Upper lobe of left lung (tissue), 6 donors: ENCODE measurements at places on chromosomes 3 and 15.
A peak's percentile ranks its signal among the peaks of the same experiment; 100 is the strongest.

GRCh38 chr3:149603126-149604074 lies 54.4 kb downstream of the WWTR1 start:
- DNase-seq: no peak

DNA sequence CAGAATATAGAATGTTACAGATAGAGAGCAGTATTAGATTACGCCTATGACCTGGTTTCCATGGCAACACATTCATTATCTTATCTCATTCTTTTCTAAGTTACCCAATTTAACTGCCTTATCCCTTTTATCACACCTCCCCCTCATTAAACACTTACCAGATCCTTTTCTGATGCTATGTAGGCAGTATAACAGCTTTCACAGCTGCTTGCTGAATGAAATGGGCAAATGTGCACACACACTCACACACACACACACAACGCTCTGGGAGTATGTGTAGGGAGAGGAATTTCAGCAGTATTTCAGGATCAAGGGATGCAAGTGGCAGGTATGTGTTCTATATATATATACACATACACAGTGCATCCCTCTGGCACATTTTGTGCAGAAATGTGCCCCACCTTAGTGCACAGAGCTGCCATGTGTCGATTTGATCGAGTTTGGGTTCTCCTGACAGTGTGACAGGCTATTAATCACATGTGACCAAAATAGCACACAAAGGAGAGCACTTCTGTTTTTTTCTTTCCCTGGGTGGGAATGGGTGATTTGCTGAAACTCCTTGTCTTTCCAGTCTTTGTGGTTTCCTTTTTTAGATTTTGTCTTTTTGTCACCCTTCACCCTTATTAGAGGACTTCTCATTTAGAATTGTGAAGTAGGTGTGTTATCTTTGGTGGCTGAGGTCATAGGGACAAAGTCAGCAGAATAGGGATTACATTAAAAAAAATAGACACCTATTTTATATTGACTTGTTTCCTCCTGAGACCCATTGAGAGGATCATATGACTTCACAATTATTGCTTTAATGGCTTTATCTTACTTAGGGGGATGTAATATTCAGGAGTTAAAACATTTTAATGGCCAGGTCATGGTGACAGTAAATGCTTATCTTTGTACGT lies 553.7 kb downstream of the PDCD6IP start:
- DNase-seq: no peak

DNA sequence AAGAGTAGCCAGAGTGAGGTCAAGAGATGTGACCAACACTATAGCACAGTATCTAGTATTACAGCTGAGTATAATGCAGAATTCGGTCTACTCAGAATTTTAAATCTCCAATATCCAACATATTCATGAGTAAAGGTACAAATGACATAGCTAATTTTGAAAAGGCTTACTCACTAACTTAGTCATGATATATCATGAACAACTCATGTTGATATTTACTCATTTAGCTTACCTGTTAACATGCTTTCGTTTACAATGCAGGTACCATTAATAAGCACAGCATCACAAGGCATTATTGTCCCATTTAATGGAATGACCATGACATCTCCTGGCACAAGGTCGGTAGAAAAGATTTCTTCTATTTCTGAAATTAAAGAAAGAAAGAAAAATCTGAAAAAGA lies 36.9 kb downstream of the ATP13A3 start:
- DNase-seq: no peak

DNA sequence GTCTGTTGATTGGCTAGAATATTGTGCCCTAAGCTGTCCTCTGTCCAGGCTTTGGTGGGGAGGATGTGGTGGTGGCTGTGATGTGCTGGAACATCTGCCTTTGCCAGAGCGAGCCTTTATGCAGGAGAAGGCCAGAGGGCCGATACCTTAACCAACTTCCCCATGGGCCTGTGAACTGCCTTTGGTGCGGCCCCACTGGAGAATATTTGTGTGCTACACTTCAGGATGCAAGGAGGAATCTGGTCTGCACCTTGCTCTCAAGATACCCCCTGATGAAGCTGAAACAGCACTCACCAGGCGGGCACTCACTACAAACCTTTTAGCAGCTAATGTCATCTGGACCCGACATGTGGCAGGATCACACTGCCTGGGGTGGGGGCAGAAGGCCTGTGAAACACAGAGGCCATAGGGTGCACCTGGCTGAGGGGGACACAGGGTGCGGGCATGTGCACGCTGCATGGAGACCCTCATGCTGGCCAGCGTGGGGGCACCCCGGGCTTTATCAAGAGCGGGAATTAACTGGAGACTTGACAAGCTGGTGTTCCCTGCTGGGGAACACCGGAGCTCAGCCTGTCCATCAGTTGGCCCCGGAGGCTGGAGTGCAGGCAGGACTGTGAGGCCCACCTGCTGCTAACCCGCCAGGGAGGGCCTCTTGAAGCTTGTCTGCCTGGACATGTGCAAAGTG lies 16.4 kb downstream of the PRR23E start:
- DNase-seq: peak; percentile 48

- DNase-seq: no peak
These were observed 8.4 kb upstream of the HRH1 start for GRCh38 chr3:11145888-11146287.

DNA sequence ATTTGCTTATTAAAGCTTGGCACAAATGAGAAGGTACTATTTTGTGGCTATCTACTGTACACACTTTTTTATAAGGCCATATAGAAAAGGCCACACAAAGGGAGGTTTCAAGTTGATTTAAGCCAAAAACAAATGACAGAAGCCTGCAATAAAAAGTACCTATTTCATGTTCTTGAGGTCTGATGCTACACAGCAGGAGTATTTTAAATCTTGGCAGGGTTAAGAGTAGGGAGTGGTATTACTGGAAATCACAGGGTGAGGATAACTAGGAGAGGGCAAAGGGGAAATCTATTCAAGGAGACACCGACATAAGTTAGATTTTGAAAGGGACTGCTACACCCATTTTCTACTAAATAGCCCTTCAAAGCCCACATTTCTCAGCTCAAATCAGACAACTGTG lies 146.2 kb downstream of the GREM1 start:
- DNase-seq: no peak

- DNase-seq: no peak
These were observed 18.2 kb upstream of the B4GALT4 start for GRCh38 chr3:119258915-119259314.

- no peak for DNase-seq
These were observed 535.7 kb downstream of the FOXP1 start for GRCh38 chr3:71047616-71048531.

DNA sequence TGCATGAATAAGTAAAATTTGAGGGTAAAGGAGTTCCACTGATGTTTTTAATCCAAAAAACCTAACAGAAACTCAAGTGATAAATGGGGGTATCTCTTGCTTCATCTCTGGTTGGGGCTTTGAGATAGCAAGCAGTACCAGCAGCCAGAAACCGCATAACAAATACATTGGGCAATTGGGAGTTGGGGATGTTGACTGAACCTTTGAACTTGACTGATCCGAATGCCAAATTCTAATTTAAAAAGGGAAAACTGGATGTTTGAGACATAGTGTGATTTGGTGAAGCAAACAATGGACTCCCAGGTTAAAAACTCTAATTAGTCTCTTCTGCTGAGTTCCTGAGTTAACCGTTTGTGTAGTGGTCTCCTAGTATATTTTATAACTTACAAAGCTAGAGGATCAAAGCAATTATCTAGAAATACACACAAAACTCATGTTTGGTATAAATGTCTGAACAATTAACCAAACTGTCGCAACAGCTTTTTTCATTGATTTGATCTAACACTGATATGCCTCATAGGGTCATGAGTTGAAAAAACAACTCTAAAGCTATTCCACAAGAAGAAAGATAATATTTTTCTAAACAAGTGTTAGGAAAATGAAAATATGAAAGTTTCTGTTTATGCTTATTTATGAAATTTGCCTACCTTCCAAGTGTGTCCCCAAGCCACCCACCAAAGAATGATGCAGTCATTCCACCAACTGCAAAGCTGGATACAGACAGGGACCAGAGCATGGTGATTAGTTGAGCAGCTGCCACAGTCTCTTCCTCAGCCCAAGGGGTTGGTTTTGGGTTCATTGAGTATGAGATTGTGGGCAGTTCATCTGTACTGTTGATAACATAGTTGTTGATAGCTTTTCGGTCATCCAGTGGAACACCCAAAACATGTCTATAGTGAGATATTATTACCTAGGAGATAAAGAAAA lies 12.4 kb downstream of the SLC2A2 start:
- no peak for DNase-seq

- no peak for DNase-seq
These were observed 46.8 kb downstream of the PCCB start for GRCh38 chr3:136296960-136297359.

DNA sequence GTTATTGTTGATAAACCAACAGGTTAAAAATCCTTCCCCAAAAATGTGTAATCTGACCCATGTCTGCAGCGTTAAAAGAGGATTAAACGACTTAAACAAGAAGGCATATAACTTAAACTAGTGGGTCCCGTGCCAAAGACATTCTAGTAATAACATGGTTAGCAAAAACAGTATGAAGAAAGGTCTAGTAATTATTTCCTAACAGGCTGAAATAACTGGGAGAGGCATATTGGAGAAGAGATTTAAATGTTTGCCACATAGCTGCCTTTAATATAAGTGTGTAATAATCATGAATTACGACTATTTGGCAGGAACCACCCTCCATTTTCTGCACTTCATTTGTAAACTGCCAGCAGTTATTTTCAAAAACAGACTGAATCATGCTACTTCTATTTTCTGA lies 67.7 kb upstream of the CSPG5 start:
- DNase-seq: no peak

DNA sequence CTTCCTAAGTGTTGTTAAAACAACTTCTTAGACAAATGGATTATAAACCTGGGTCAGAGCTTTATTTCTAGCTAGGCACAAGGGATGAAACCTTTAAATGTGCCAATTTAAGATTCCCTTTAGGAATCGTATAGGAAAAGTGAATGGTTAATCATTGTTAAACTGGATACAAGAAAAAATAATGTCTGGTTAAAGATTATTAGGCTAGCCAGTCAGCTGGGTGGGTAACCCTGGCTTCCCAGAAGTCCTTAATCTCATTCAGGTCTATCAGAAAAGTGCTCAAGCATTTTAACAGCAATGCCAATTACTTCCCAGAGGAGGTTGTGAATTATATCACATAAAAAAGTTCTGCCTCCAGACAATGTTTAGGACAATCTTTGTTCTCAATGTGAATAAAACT lies 37.6 kb downstream of the NANOGP8 start:
- DNase-seq: no peak

DNA sequence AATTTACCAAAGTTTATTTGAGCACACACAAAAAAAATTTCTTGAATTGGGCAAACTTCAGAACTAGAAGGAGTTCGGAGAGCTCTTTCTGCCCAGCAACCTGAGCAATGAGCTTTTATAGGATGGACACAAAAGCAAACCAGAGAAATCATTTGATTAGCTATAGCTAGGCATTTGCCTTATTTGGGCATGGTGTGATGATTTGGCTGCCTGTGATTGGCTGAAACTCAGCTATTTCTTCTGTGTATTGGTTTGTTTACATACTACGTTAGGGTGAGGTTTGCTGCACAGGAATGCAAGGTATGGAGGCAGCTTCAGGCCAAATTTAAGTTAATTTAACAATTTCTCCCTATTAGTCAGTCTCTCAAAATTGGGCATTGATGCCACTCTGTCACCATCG lies 65.1 kb downstream of the NEK11 start:
- DNase-seq: no peak

- DNase-seq: no peak
These were observed 455.4 kb upstream of the TBL1XR1 start for GRCh38 chr3:177652556-177653291.

DNA sequence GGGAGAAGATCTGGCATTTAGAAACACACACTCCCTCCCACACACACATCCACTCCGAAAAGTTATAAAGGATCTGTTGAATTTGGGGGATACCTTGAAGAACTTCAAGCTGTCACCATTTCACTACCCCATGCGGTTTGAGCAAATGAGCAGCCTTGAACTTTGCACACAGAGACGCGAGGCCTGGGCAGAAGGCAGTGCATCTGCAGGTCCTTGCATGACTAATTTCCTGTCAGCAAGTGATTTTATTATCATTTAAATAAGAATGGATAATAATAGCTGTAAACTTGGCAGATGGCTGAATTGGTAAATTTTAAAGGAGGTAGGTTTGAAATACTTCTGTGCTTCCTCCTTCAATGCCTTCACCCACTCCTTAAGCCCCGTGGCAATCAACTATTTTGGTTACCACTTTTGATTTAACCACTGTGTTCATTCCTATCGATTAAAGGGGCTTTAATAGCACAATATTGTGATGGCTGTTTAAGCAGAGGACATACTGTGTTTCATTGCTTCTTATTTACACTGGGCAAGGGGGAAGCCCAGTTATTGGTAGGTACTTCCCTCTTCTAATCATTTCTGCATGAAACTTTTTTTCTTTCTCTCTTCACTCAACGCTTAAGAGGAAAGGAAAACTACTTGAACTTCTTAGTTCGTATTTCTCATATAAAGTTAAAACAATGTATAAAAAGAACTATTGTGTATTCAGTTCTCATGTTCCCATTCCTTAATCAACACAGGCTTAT lies 108.1 kb downstream of the ROBO2 start:
- DNase-seq: no peak

- no peak for DNase-seq
These were observed 29.5 kb downstream of the GLB1 start for GRCh38 chr3:33067484-33067883.

- no peak for DNase-seq
These were observed 175.8 kb upstream of the DPH6 start for GRCh38 chr15:35721751-35722150.

DNA sequence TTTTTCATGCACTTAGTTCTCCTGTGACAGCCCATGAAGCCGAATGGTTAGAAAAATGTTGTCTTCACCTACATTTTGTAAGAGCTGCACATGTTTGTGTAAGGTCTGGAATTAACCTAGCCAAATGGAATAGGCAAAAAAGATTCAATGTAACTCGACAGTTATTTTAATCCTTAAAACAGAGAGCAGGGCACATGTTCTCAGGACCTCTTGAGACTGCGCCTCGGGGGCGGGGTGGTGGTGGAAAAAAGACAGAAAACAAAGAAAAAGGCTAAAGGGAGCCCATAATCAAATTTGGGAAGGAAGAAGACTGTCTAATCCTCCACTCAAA lies 702 bp upstream of the CSNK1G1 start:
- DNase-seq: no peak

- no peak for DNase-seq
These were observed 59.3 kb downstream of the TSC22D2 start for GRCh38 chr3:150467381-150467780.

GRCh38 chr15:39936681-39937080 lies 2.8 kb downstream of the EIF2AK4 start:
- no peak for DNase-seq

DNA sequence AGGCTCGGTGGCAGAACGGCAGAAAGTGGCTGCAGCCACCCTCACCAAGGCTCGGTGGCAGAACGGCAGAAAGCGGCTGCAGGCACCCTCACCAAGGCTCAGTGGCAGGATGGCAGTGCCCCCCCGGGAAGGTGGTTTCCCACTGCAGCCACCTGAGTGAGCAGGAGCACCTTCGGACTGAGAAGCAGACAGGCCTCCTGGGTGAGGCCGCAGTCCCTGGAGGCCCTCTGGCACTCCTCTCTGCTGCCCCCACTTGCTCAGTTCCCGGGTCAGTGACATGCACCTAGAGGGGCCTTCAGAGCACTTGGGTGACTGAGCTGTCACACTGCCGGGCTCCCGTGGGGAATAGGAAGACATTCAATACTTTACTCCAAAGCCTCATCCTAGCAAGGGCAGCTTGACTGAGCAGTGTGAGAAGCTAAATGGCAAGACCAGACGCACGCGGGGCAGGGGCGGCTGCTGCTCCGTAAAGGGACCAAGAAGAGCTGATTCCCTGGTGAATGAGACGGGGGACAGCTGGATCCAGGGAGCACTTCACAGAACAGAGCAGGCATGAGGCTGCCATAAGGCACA lies 62.7 kb downstream of the PCSK6 start:
- no peak for DNase-seq
